HTR-8/SVneo (cell line): ENCODE measurements at places on chromosomes 1 and 21.

GRCh38 chr1:78687914-78688313 lies 38.3 kb downstream of the IFI44 start:
- no peak for DNase-seq

- no peak for DNase-seq
Observed at GRCh38 chr21:31204801-31205200, 139.3 kb downstream of the TIAM1 start.

- no peak for DNase-seq
Observed at GRCh38 chr1:50724626-50725286, 235.3 kb downstream of the FAF1 start.

DNA sequence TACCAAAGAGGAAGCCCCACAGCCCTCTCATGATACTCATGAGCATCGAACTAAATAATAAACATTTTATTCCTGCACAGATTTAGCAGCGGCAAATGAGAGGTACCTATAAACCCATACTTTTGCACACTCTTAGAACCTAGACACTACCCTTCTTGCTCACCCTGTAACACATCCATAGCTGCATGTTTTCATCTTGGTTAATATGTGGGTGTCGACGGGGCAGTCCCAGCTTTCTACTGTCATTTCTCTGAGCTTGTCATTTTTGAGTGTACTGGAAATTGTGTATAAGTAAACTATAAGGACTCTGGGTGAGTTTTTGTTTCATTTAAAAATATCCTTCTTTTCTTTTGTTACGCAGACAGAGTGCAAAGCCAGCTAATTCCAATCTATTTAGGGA lies 25.5 kb downstream of the OVGP1 start:
- DNase-seq = no peak

DNA sequence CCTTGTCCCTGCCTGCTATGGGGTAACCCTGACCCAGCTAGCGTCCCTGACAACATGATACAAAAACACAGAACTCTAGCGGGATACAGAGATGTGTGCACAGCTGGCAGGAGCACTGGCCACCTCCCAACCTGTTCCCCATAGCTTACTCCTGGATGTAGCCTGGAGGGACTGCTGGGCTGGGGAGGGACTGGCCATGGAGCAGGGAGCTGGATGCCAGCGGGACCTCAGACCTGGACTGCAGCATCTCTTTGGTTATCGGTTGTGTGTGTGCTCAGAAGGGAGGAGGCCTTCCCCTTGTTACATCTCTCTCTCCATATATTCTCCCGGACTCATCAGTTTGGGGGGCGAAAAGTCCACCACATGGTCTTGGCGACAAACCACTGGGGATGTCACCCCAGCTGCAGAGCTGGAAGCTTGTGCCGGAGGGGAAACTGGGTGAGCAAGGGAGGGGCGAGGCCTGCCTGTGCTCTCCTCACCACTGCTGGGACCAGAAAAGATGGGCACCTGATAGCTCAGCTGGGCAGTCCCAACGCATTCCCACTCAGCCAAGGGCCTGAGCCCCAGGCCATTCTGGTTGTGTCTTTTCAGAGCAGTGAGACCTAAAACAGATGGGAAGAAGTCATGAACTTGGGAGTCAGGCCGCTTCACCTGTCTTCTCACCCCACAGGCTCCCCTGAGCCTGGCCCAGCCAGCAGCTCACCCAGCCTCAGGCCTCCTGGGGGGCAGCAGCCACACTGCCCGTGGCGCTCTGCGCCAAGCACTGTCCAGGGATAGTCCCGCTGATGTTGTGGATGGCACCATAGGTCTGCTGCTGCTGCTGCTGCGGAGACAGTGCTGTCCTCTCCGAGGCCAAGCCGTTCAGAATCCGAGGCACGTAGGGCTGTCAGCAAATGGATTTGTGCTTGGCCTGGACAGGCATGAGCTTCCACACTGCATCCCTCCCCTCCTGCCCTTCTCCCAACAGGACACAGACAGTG lies 35.6 kb downstream of the TMEM63A start:
- DNase-seq = no peak

GRCh38 chr1:41454406-41454805 lies 30.1 kb downstream of the EDN2 start:
- DNase-seq = no peak

DNA sequence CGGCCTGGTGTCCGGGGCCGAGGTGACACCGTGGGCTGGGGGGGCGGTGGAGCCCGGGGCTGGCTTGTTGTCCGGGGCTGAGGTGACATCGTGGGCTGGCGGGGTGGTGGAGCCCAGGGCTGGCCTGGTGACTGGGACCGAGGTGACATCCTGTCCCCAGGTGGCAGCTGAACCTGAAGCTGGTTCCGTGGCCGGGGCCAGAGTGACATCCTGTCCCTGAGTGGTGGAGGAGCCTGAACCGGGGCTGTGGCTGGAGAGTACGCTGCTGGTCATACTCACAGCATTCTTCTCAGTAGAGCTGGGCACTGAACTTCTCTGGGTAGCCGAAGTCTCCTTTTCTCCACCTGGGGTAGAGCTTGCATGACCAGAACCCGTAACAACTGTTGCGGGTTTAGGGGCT lies 15.8 kb downstream of the THBS3 start:
- no peak for DNase-seq

GRCh38 chr1:147627435-147628110 lies 42.8 kb downstream of the ACP6 start:
- DNase-seq = peak; percentile 53

DNA sequence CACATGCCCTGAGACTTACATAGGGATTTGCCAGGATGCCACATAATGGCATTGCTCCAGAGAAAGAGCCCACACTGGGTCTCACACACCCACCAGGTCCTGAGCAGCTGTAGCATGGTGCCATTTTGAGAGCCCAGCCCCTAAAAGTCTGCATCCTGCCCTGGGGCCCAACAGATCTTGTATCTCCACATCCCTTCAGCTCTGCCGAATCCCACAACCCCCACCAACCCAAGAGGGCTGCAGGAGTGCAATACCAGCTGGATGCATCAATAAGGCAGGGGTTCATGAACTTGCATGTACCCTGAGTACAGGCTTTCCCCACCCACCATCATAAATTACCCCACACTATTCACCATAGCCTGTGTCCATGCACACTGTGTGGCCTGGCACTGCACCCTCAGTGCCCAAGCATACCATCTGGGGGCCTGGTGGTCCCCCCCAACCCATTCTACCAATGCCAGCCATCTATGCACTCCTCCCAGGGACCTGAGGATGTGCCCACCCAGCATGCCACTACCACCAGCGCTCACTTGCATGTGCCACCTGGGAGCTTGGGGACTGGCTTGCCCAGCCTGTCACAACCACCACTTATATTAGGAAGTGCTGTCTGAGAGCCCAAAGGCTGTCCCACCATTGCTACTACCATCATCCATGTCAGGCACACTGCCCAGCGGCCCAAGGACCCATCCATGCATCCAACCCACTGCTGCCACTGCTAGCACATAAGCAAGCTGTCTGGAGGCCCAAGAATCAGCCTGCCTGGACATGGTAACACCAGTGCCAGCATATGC lies 4.1 kb upstream of the KRTAP12-2 start:
- DNase-seq = no peak

- no peak for DNase-seq
Observed at GRCh38 chr1:56478734-56479133, 100.6 kb downstream of the PLPP3 start.

- DNase-seq = no peak
Observed at GRCh38 chr1:8720347-8720746, 97.1 kb downstream of the RERE start.

DNA sequence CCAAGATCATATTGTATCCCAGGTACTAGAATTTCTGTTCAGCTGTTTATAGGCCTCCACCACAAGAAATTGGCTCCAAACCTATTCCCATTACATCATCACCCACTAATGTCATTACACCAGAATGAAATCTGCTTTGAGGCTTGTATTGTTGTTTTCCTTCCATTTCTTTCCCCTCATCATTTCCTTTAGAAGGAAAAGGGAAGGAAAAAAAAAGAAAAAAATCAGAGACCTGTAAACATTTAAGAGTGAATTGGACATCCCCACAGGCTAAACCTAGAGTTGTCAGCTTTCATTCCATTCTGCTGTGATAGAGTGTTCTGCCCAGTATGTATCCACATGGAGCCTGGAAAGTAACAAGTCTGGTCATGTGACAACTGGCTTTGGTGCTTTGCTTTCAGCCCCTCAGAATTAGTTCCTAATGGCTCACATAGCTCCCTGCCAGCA lies 44.6 kb downstream of the NFYC start:
- DNase-seq = peak; percentile 26

GRCh38 chr1:93253516-93253915 lies 73.0 kb downstream of the CCDC18 start:
- no peak for DNase-seq

- no peak for DNase-seq
Observed at GRCh38 chr1:86750530-86750929, 46.2 kb downstream of the SH3GLB1 start.

- DNase-seq = no peak
Observed at GRCh38 chr1:9425859-9426258, 113.4 kb upstream of the SLC25A33 start.

DNA sequence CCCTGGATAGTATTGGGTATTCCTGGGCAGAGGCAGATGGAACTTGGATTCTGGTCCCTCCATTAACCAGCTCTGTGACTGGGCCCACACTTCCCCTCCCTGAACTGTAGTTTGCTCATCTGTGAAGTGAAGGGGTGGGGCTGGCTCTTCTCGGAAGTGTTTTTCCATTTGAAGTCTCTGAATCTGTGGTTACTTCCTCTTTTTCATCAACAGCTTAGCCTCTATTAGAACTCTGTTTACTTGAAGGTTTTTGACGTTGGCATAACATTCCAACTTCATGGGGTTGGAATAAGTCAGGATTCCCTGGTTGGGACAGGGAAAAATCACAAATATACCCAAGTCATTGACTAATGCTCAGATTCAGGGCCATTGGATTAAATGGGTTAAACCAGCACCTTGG lies 3.6 kb downstream of the KIAA0040 start:
- no peak for DNase-seq

- no peak for DNase-seq
Observed at GRCh38 chr1:170145061-170145460, 698 bp upstream of the NTMT2 start.

DNA sequence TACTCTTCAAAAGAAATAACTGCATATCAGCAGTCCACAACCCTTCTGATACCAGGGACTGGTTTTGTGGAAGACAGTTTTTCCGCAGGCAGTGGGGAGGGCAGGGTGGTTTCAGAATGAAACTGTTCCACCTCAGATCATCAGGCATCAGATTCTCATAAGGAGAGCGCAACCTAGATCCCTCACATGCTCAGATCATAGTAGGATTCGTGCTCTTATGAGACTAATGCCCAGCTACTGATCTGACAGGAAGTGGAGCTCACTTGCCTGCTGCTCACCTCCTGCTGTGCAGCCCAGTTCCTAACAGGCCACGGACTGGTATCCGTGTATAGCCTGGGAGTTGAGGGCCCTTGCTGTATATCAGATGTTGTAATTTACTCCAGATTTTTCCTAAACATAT lies 11.5 kb downstream of the RO60 start:
- no peak for DNase-seq

- no peak for DNase-seq
Observed at GRCh38 chr1:150778409-150778808, 12.8 kb upstream of the CTSS start.

DNA sequence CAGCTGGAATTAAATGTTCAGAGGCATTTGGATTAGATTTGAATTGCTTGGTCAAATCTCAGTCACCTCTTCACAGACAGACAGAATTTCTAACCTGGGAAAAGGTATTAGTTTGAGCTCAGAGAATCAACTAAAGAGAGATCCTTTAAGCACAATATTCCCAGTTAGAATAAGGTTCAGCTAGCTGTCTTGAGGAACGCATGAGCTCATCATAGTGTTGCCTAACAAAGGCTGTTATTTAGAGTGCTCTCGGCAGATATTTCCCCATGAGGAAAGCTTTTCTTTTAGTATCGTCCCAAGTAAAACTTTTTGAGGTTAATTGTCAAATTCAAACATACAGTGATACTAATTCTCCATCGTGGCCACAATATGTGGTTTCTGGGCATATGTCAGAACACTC lies 269.9 kb downstream of the HLX start:
- DNase-seq = no peak

GRCh38 chr21:29501451-29501850 lies 202.7 kb downstream of the BACH1 start:
- no peak for DNase-seq

DNA sequence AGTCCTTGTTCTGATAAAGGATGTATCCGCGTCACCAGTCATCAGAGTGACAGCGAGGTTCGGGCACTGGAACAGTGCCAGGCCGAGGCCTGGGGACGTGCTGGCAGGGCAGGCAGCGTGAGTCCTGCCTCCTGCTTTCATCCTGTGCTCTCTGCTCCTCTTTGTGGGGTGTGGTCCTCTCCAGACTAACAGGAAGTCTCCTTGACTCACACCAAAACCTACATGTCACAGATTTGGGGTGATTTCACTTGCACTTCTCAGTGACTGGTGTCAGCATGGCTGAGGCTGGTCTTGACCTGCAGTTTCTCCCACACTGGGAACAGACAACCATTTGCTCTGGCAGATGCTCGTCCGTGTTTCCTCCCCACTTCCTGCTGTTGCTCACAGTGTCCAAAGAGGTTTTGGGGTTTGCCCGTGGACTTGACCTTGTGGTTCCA lies 8.8 kb upstream of the NLRP3 start:
- DNase-seq = no peak

GRCh38 chr1:186904361-186904760 lies 75.6 kb downstream of the PLA2G4A start:
- no peak for DNase-seq

- DNase-seq = no peak
Observed at GRCh38 chr21:16059981-16060380, 330.2 kb downstream of the USP25 start.

DNA sequence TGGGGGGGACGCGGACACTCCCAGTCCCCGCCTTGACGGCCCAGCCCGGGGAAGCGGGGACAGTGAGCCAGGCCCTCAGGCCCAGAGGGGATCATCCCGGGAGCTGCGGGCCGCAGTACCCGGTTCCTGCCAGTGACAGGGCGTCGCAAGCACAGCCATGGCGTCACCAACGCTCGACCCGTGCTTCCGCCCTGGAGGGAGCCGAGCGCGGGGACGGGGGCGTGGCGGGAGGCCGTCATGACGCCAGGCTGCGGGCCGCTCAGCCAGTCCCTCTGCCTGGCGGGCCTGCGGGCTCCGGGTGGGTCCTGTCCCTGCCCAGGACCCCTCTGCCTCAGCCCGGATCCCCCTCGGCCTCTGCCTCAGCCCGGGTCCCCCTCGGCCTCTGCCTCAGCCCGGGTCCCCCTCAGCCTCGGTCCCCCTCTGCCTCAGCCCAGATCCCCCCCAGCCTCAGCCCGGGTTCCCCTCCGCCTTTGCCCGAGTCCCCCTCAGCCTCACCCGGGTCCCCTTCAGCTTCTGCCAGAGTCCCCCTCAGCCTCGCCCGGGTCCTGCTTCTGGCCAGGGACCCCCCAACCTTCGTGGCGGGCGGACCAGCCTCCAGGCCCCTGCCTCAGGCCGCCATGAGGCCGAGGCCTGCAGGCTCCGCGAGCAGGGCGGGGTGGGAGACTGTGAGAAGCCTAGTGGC lies 2.3 kb upstream of the SLC2A5 start:
- DNase-seq = no peak

- no peak for DNase-seq
Observed at GRCh38 chr1:94611681-94612475, 70.3 kb upstream of the F3 start.

GRCh38 chr1:36675106-36675505 lies 192.4 kb upstream of the CSF3R start:
- no peak for DNase-seq

GRCh38 chr1:53123453-53124140 lies 18.8 kb downstream of the SLC1A7 start:
- DNase-seq = no peak

- DNase-seq = no peak
Observed at GRCh38 chr1:171772312-171772711, 9.1 kb upstream of the METTL13 start.
